ENCODE measurements at places on chromosomes 1 and 21.

DNA sequence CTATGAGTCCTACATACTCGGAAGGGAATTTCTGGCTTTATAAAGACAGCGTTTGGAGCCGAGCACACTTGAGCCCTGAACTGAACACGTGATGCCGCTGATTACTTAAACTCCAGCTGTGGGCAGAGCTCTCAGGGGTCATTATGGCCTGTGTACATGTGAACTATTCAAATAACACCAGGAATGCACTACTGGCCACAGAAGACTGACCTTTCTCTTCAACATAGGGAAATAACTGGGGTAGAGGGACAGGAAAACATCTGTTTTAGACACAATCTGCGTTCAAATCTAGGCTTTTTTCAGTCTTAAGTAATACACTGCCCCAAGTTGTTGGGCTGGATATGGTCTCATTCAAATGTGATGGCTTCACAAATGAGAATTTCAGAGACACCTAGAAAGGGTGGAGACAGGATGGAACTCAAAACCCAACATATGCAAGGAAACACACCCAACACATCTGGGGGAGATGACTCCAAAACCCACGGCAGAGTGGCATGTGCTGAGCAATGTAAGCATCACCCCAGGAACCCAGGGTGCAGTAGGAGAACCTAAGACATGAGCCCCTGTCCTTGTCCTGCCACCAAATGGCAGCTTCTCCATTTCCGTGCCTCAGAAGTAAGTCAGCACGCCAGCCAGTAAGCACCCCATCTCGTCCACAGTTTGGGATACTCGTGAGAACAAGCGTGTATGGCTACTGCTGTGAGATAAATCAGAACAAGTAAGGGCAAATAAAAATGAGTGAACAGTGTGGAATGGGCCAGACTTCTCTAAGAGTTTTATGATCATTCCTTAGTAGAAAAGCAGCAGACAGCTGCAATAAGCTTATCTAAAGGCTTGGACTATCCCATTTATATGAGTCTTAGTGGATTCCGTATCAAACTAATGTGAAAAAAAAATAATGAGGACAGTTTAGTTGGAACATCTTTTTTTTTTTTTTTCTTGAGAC is 24.9 kb downstream of the NID1 start:
- DNase-seq: no peak

DNA sequence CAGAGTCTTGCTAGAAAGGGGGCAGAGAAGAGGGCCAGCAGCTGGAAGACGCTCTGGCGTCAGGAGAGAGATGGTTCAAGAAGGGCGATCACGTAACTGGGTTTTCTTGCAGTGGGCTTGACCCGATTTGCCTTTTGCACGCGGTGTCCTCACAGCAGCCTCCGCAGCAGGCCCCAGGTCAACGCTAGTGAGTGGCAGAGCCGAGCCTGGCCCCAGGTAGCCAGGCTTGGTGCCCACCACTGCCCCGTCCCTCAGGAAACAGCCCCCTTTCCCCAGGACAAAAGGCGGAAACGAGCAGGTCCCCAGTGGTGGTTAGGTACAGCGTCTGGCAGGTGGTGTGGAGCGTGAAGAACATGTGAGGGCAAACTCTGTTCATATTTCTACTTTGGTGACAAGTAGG is 8.6 kb upstream of the UTS2 start:
- DNase-seq: no peak

GRCh38 chr21:38264571-38264970 is 7.8 kb downstream of the KCNJ15 start:
- no peak for DNase-seq

GRCh38 chr1:43367026-43367903 is 546 bp downstream of the ELOVL1 start:
- no peak for DNase-seq

- DNase-seq: no peak
Measured at GRCh38 chr1:236458996-236459395, 64.8 kb upstream of the LGALS8 start.

GRCh38 chr1:193581341-193581740 is 394.9 kb upstream of the B3GALT2 start:
- no peak for DNase-seq

GRCh38 chr1:219908170-219908569 is 20.2 kb downstream of the SLC30A10 start:
- DNase-seq: no peak

GRCh38 chr1:71269818-71270217 is 189.0 kb upstream of the ZRANB2 start:
- DNase-seq: no peak

- DNase-seq: no peak
Measured at GRCh38 chr1:181089017-181089675, 646 bp downstream of the IER5 start.

- no peak for DNase-seq
Measured at GRCh38 chr1:110605446-110605845, 712 bp downstream of the KCNA2 start.

GRCh38 chr1:192485692-192486436 is 89.7 kb upstream of the RGS1 start:
- DNase-seq: no peak
